ENCODE measurements at places on chromosomes 1 and 21. TPM values are rescaled to one million over a fixed set of nuclear protein-coding genes. Genes with fewer than 3 reads are reported as not detected.

ACTA1 gene
- total RNA-seq: 1.3 TPM

C1orf94 gene
- total RNA-seq: not detected

SV2A gene
- 0.20 TPM for total RNA-seq

C1orf216 gene
- total RNA-seq: 1.4 TPM

WNT4 gene
- total RNA-seq: 7.7 TPM

All from esophagus mucosa (tissue), 1 donor.